ENCODE measurements at places on chromosomes 5 and 9. TPM values are rescaled to one million over a fixed set of nuclear protein-coding genes. Genes with fewer than 3 reads are reported as not detected.

GRCh38 chr5:110545716-110546115 lies 180.8 kb downstream of the TMEM232 start:
- no peaks in the 10 kb centered on the region for H3K4me1 ChIP-seq
- no peak for DNase-seq
- no peaks in the 10 kb centered on the region for H3K27me3 ChIP-seq
- no peak overlapping the region for H3K4me3 ChIP-seq
- no peaks in the 10 kb centered on the region for H3K36me3 ChIP-seq
- no peak overlapping the region for H3K27ac ChIP-seq

- no peak for DNase-seq
- no peak overlapping the region for H3K4me3 ChIP-seq
- H3K27me3 ChIP-seq = no peaks in the 10 kb centered on the region
These were observed 72.0 kb downstream of the PDE8B start for GRCh38 chr5:77282337-77283027.

DNA sequence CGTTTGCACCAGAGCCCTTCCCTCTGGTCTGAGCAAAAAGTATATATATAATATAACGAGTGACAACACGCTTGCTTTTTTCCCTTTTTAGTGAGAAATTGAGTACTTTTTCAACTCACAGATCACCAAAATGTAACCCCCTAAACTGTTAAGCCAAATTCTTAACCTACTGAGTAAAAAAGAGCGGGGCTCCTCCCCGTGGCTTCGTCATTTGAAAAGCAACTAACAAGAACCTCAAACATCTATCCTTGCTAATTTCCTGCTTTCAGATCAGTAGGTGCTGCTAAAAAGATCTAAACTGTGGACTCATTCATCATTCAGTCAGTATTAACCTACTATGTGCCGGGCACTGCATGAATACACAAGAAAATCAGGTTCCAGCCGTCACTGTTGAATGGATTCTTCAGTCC lies 1.0 kb upstream of the PTBP3 start:
- H3K27me3 ChIP-seq = no peaks in the 10 kb centered on the region
- H3K27ac ChIP-seq = peak overlapping the region; percentile 99
- H3K36me3 ChIP-seq = no peaks in the 10 kb centered on the region
- peak overlapping the region; percentile 96 for H3K4me3 ChIP-seq
- no peak for DNase-seq

GRCh38 chr5:88842784-88843183 lies 40.2 kb downstream of the MEF2C start:
- H3K27ac ChIP-seq = no peak overlapping the region
- no peak overlapping the region for H3K4me3 ChIP-seq
- DNase-seq = no peak

- H3K27me3 ChIP-seq = peaks cover 95% of the 10 kb centered on the region
- no peak overlapping the region for H3K27ac ChIP-seq
- DNase-seq = no peak
- H3K4me1 ChIP-seq = no peaks in the 10 kb centered on the region
- H3K36me3 ChIP-seq = no peaks in the 10 kb centered on the region
These were observed 17.2 kb downstream of the FOXD1 start for GRCh38 chr5:73431204-73431851.

GRCh38 chr9:112784020-112784785 lies 33.6 kb downstream of the SNX30 start:
- H3K36me3 ChIP-seq = no peaks in the 10 kb centered on the region
- H3K4me3 ChIP-seq = peak overlapping the region; percentile 45
- H3K27me3 ChIP-seq = no peaks in the 10 kb centered on the region
- H3K27ac ChIP-seq = no peak overlapping the region

GRCh38 chr5:1366514-1366913 lies 21.6 kb upstream of the CLPTM1L start:
- no peaks in the 10 kb centered on the region for H3K4me1 ChIP-seq
- H3K36me3 ChIP-seq = no peaks in the 10 kb centered on the region
- no peak overlapping the region for H3K4me3 ChIP-seq
- no peak overlapping the region for H3K27ac ChIP-seq

GRCh38 chr5:1958211-1959010 lies 75.7 kb upstream of the IRX4 start:
- H3K27me3 ChIP-seq = peaks cover 40% of the 10 kb centered on the region
- no peak overlapping the region for H3K27ac ChIP-seq
- no peaks in the 10 kb centered on the region for H3K4me1 ChIP-seq
- H3K36me3 ChIP-seq = no peaks in the 10 kb centered on the region
- no peak overlapping the region for H3K4me3 ChIP-seq
- DNase-seq = no peak

GRCh38 chr5:67999391-67999790 lies 216.2 kb upstream of the PIK3R1 start:
- H3K27ac ChIP-seq = no peak overlapping the region
- DNase-seq = no peak
- H3K4me1 ChIP-seq = no peaks in the 10 kb centered on the region
- H3K4me3 ChIP-seq = no peak overlapping the region
- H3K27me3 ChIP-seq = no peaks in the 10 kb centered on the region

DNA sequence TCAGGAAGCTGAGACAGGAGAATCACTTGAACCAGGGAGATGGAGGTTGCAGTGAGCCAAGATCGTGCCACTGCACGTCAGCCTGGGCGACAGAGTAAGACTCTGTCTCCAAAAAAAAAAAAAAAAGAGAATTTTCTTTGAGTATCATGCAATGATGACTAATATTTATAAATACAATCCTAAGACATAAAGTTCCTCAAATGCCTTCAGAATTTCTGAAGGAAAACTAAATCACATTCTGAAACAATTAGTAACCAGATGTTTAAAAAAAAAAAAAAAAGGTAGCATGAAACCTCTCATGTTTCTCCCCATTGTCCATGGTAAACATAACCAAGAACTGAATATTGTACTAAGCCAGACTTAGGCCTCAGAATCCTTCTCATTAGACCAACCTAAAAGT lies 23.1 kb downstream of the MLLT3 start:
- peaks cover 4% of the 10 kb centered on the region for H3K36me3 ChIP-seq
- no peak overlapping the region for H3K4me3 ChIP-seq
- peaks cover 26% of the 10 kb centered on the region for H3K4me1 ChIP-seq
- no peaks in the 10 kb centered on the region for H3K27me3 ChIP-seq

DNA sequence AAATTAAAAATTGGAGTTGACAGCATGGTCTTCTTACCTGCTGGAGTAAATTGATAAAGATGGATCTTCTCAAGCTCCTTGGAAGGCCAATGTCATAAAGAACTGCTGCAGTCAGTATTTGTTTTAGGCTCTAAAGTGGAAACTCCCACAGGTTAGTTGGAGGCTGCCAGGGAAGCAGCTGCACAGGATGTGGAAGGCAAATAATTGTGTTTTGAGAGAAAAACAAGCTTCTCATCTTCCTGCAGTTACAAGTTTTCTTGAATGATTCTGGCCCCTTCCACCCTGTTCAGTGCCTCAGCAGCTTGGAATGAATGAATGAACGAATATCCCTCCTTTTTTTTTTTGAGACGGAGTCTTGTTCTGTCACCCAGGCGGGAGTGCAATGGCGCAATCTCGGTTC lies 13.9 kb downstream of the MROH2B start:
- H3K36me3 ChIP-seq = no peaks in the 10 kb centered on the region
- DNase-seq = no peak
- no peak overlapping the region for H3K4me3 ChIP-seq
- no peaks in the 10 kb centered on the region for H3K4me1 ChIP-seq
- H3K27me3 ChIP-seq = peaks cover 2% of the 10 kb centered on the region

DNA sequence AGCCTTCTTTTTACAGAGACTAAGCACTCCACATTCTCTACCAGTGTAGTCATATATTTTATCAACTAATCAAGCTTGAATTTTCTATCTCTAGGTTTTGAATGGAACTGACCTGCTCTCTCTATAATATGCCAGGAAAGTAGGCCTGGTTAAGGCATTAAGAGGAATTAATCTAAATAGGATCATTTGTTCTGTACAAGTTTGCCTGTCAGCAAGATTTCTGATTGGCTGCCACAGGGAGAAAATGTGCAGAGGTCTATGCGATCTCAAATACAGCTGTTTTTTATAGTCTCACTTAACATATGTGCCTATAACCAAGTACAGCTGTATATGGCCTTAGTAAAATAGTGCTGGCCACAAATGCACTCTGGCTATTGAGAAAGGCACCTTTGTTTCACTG lies 418.8 kb downstream of the KDM4C start:
- peaks cover 13% of the 10 kb centered on the region for H3K36me3 ChIP-seq
- no peak overlapping the region for H3K4me3 ChIP-seq
- no peaks in the 10 kb centered on the region for H3K27me3 ChIP-seq
- no peak for DNase-seq
- peaks cover 33% of the 10 kb centered on the region for H3K4me1 ChIP-seq
- H3K27ac ChIP-seq = peak overlapping the region; percentile 74

DNA sequence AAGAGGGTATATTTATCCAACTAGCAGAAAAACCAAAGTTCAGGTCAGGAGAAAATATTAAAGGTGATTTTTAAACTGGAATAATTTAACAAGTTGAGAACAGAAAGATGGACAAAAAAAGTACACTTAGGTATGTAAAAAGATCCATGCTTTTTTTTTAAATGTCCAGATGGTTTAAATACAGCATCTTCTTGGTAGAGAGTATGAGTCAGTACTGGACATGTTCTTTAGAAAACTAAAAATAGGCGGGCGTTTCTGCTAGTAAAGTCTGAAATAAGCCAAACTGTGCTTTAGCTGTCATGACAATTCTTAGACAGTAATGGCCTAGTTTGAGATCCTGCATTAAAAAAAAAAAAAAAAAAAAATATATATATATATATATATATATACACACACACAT lies 255.9 kb upstream of the ST8SIA4 start:
- no peaks in the 10 kb centered on the region for H3K27me3 ChIP-seq
- no peak overlapping the region for H3K4me3 ChIP-seq
- H3K36me3 ChIP-seq = no peaks in the 10 kb centered on the region
- DNase-seq = no peak
- H3K27ac ChIP-seq = no peak overlapping the region

DNA sequence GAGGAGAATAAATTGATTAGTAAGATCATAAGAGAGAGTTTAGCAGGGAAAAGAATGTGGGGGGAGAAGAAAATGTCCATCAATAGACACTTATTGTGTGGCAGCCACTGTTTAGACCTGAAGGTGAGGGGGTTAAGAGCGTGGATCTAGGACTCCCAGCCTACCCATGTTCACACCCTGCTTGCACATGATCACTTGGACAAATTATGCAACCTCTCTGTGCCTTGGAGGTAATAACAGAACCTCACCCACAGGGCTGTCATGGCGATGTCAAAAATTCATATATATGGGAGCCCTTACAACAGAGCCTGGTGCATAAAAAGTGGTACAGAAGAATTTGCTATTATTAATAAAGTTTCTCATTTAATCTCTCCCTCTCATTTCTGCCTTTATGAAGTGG lies 86.0 kb upstream of the EQTN start:
- H3K4me3 ChIP-seq = no peak overlapping the region
- no peaks in the 10 kb centered on the region for H3K27me3 ChIP-seq
- peaks cover 65% of the 10 kb centered on the region for H3K4me1 ChIP-seq
- H3K36me3 ChIP-seq = no peaks in the 10 kb centered on the region

- no peaks in the 10 kb centered on the region for H3K27me3 ChIP-seq
- no peak overlapping the region for H3K4me3 ChIP-seq
These were observed 133.9 kb downstream of the PBX3 start for GRCh38 chr9:125881042-125881441.

DNA sequence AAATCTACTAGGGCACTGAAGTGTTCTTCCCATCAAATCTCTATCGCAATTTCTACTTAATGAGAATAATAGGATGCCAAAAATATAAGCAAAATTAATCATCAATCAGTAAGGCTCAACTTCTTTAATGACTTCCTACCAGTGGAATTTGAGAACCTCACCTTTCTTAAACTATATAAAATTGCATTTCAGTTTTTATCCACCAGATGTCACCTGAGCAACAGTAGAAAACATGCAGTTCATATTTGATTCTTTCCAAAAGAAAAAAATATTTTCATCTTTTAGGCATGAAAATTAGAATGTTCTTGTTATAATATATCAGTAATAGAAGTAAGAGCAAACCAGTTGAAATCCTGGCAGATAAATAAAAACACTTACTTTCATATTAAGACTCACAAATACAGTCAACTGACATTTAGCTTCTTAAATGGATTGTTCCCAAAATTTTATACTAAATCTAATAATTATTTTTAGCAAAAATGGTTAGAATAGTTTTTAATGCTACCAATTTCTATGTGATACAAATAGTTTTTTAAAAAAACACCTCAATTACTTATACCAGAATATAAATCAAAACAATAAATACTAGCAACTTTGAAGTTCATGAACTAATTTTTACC lies 13.4 kb upstream of the CCDC112 start:
- peaks cover 16% of the 10 kb centered on the region for H3K27me3 ChIP-seq
- H3K4me3 ChIP-seq = no peak overlapping the region
- DNase-seq = no peak
- H3K27ac ChIP-seq = no peak overlapping the region
- no peaks in the 10 kb centered on the region for H3K36me3 ChIP-seq

- peaks cover under 1% of the 10 kb centered on the region for H3K36me3 ChIP-seq
- H3K27me3 ChIP-seq = no peaks in the 10 kb centered on the region
- H3K4me3 ChIP-seq = no peak overlapping the region
- H3K4me1 ChIP-seq = no peaks in the 10 kb centered on the region
These were observed 9.1 kb downstream of the EGFL7 start for GRCh38 chr9:136671646-136672430.

DNA sequence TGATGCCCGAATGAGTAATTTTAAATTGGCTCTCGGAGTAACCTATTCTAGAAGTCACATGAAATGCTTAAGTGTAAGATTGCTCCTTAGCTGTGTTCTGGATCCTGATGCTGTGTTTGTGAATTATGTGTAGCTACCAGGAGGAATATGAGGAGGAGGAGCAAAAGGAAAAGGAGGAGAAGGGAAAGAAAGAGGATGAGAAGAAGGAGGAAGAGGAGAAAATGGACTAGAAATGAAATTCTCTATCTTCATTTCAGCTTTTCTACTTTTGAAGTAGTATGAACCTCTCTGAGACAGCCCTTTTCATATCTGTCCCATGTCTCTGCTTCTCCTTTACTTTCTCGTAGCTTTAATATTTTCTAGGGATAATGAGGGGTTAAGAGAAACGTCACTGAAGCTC lies 119.4 kb upstream of the ACTBL2 start:
- H3K27me3 ChIP-seq = no peaks in the 10 kb centered on the region
- H3K36me3 ChIP-seq = no peaks in the 10 kb centered on the region
- peaks cover 32% of the 10 kb centered on the region for H3K4me1 ChIP-seq
- no peak for DNase-seq

DNA sequence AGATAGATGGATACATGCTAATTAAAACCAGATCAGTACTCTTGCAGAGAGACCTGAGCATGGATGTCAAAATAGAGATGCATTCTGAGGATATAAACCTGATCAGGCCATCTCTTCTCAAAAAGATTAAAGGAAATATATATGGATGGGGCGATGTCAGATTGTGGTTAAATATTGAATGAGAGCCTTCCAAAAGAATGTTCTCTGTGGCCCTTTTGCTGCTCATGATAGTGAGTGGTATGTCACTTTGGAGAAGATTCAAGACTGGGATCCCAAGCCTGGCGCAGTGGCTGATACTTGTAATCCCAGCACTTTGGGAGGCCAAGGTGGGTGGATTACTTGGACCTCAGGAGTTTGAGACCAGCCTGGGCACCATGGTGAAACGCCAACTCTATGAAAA lies 20.5 kb downstream of the ZNF131 start:
- peaks cover 3% of the 10 kb centered on the region for H3K4me1 ChIP-seq
- no peak overlapping the region for H3K4me3 ChIP-seq
- no peak for DNase-seq
- no peaks in the 10 kb centered on the region for H3K27me3 ChIP-seq
- H3K27ac ChIP-seq = no peak overlapping the region

RNF20 gene
- total RNA-seq = 49.0 TPM

FCN2 gene
- total RNA-seq = not detected

NSG2 gene
- not detected for total RNA-seq

SH3GLB2 gene
- total RNA-seq = 174 TPM

POU5F2 gene
- 1.9 TPM for total RNA-seq

UBQLN1 gene
- 96.6 TPM for total RNA-seq

F2RL1 gene
- total RNA-seq = 5.7 TPM

SLC27A6 gene
- total RNA-seq = 28.4 TPM

XRCC4 gene
- 12.1 TPM for total RNA-seq

KIF3A gene
- 28.2 TPM for total RNA-seq

ZFP2 gene
- total RNA-seq = 4.0 TPM

GABRB2 gene
- total RNA-seq = 0.78 TPM

WDR55 gene
- 26.0 TPM for total RNA-seq

HBEGF gene
- 8.0 TPM for total RNA-seq

UBE2QL1 gene
- 4.4 TPM for total RNA-seq

Measured in mesothelial cell of epicardium (in vitro differentiated cells).